ENCODE measurements at places on chromosomes 12 and 14. TPM values are rescaled to one million over a fixed set of nuclear protein-coding genes. Genes with fewer than 3 reads are reported as not detected.

The KRT75 gene
- total RNA-seq, result not detected

The TMEM30B gene
- 6.4 TPM for total RNA-seq

The NRL gene
- total RNA-seq, result 3.4 TPM

The TRMT61A gene
- total RNA-seq, result 12.3 TPM

The BCL11B gene
- total RNA-seq, result 187 TPM

The RILPL1 gene
- 2.8 TPM for total RNA-seq

The STAT6 gene
- 347 TPM for total RNA-seq

The TMPRSS12 gene
- total RNA-seq, result not detected

The MAP1LC3B2 gene
- 2.0 TPM for total RNA-seq

DNA sequence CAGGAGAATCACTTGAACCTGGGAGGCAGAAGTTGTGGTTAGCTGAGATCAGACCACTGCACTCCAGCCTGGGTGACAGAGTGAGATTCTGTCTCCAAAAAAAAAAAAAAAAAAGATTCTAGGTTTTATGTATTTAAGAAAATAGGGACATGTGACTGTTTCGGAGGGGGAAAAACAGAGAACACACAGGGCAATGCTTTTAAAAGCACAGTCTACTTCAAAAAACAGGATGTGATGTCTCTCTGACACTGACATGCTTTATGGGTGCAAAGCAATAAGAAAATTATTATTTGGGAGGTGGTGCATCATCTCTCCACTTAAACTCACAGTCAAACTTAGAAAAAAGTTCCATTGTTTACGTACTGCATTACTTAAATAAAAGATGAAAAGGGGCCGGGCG is 28.7 kb downstream of the CLIP1 start:
- peak overlapping the region; percentile 41 for H3K27ac ChIP-seq
- H3K27me3 ChIP-seq, result no peaks in the 10 kb centered on the region
- H3K4me3 ChIP-seq, result no peak overlapping the region
- H3K36me3 ChIP-seq, result no peaks in the 10 kb centered on the region

DNA sequence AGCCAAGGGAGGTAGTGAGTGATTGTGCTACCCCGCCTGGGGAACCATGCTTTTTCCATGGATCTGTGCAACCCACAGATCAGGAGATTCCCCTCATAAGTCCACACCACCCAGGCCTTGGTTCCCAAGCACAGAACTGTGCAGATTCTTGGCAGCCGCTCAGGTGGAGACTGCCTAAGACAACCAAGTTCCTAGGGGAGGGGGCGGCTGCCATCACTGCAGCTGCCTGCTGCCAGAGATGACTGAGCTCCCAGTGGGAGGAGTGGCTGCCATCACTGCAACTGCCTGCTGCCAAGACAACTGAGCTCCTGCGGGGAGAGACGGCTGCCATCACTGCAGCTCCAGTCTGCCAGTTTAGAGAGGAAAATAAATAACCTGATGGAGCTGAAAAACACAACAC is 138.3 kb upstream of the GARIN2 start:
- H3K27me3 ChIP-seq, result no peaks in the 10 kb centered on the region
- H3K4me3 ChIP-seq, result no peak overlapping the region
- H3K36me3 ChIP-seq, result no peaks in the 10 kb centered on the region
- no peak overlapping the region for H3K27ac ChIP-seq

DNA sequence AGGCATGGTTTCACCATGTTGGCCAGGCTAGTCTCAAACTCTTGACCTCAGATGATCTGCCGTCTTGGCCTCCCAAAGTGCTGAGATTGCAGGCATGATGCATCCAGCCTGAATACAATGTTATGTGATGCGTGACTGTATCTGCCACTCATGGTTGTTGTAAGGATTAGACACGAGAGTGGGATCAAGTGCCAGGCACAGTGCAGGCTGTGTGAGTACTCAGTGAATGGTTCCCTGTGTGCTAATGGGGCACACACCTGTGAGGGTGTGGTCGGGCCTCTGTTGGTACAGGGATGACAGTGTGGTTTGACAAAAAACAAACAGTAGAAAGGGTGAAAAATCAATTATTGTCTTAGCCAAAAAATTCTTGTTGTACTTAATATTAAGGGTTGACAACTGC is 61.8 kb downstream of the TECPR2 start:
- H3K4me1 ChIP-seq, result no peaks in the 10 kb centered on the region
- no peak overlapping the region for H3K4me3 ChIP-seq
- no peaks in the 10 kb centered on the region for H3K27me3 ChIP-seq
- no peak overlapping the region for H3K27ac ChIP-seq
- H3K36me3 ChIP-seq, result peaks cover 6% of the 10 kb centered on the region

DNA sequence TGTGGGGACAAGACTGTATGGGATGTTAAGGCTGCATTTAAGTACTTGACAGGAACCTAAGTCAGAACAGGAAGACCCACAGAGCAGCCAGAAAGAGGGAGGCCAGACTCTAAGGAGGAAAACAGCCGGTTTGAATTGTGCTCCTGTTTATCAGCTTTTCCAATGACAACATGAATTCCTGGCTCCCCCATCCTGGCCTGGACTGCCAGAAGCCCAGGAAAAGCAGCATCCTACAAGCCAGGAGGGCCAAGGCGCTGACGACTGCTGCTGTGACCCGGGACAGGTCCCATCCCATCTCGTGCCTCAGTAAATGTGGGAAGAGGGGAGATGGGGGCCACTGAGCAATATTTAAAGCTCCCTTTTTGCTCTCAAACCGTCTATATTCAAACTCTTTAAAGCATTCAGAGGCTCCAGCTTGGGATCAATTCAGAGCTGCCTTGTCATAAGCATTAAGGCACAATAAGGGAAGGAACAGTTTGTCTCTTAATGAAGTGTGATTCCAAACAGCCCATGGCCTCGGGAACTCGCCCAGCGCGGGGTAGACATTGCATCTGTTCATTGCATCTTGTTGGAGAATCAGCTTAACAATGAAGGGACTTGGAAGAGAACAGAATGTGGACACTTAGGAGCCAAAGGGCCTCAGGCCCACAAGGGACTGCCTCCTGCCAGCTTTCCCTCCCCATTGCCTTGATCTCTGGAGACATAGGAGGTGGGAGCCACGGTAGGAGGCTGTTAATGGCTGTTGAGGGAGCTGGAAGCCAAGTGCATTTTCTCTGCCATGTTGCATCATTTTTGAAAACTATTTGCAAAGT is 49.6 kb downstream of the CMKLR1 start:
- H3K4me1 ChIP-seq, result no peaks in the 10 kb centered on the region
- H3K4me3 ChIP-seq, result no peak overlapping the region
- H3K36me3 ChIP-seq, result no peaks in the 10 kb centered on the region
- no peak for DNase-seq
- H3K27ac ChIP-seq, result no peak overlapping the region

DNA sequence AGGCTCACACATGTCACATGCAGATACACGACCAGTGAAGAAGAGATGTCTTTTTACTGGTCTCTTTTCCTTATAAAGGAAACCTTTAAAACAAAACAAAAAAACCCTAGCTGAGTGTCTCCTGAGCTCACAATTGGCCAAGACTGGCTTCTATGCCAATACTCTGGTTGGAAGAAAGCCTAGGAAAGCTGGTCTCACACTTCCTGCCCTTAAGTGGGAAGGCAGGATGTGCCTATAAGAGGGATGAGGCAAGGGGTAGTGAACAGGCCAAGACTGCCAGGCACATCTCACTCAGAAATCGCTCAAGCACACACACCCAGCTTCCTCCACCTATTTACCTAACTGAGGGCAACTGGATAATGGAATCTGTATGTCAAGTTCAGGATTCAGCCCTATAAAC is 50.0 kb downstream of the SOCS2 start:
- no peak overlapping the region for H3K27ac ChIP-seq
- no peaks in the 10 kb centered on the region for H3K36me3 ChIP-seq
- no peak overlapping the region for H3K4me3 ChIP-seq
- no peak for DNase-seq

GRCh38 chr12:23722655-23723054 is 226.8 kb downstream of the SOX5 start:
- H3K4me1 ChIP-seq, result no peaks in the 10 kb centered on the region
- H3K36me3 ChIP-seq, result no peaks in the 10 kb centered on the region
- no peak overlapping the region for H3K4me3 ChIP-seq
- no peak overlapping the region for H3K27ac ChIP-seq
- DNase-seq, result no peak

- H3K4me3 ChIP-seq, result no peak overlapping the region
- no peak for DNase-seq
- no peaks in the 10 kb centered on the region for H3K4me1 ChIP-seq
- no peaks in the 10 kb centered on the region for H3K27me3 ChIP-seq
- no peak overlapping the region for H3K27ac ChIP-seq
- H3K36me3 ChIP-seq, result no peaks in the 10 kb centered on the region
Measured at GRCh38 chr12:99493197-99493596, 154.4 kb upstream of the GARIN6 start.

GRCh38 chr14:89032086-89032649 is 207.7 kb downstream of the TTC8 start:
- H3K36me3 ChIP-seq, result no peaks in the 10 kb centered on the region
- no peaks in the 10 kb centered on the region for H3K27me3 ChIP-seq
- H3K27ac ChIP-seq, result no peak overlapping the region
- DNase-seq, result no peak
- H3K4me1 ChIP-seq, result peaks cover 10% of the 10 kb centered on the region

DNA sequence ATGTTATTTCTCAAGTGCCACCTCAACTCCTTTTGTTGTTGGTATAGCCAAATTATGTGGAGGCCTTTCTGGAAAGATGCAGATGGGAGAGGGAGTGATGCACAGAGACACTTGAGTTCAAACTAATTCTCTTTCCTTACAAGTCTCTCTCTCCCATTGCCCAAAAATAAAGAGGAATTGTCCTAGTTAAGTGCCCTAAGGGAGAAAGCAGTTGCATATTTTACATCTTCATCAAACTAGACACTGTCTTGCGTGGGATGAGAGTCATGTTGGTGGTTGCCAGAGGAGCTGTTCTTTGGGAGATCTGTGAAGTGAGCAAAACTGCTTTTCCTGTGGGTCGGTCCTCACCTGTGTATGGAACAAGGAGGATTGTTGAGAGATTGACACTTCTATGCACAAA is 72.2 kb downstream of the EP400 start:
- no peak overlapping the region for H3K27ac ChIP-seq
- no peaks in the 10 kb centered on the region for H3K27me3 ChIP-seq
- H3K4me3 ChIP-seq, result no peak overlapping the region

- H3K36me3 ChIP-seq, result no peaks in the 10 kb centered on the region
- H3K4me3 ChIP-seq, result no peak overlapping the region
- H3K4me1 ChIP-seq, result no peaks in the 10 kb centered on the region
- H3K27ac ChIP-seq, result no peak overlapping the region
Measured at GRCh38 chr14:87813211-87813610, 179.8 kb downstream of the GALC start.

DNA sequence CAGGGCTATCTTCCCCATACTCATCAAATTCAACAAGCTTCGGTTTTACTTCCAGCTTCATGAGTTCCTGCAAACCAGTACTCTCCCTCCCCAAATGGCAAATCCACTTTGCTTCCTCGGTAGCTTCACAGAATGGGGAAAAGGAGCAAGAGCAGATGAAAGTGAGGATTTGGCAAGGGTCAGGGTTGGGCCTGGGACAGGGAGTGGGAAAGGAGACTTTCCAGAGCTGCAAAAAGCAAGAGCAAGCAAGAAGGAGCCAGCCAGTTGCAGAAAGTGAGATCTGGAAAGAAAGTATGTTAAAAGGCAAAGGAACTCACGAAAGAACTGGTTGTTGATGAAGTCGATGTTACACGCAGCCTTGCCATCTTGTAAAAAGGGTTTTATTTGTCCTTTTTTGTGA is 522.8 kb upstream of the TBX3 start:
- DNase-seq, result no peak
- H3K4me1 ChIP-seq, result no peaks in the 10 kb centered on the region
- no peak overlapping the region for H3K27ac ChIP-seq
- H3K4me3 ChIP-seq, result no peak overlapping the region

- no peaks in the 10 kb centered on the region for H3K36me3 ChIP-seq
- DNase-seq, result no peak
- H3K4me3 ChIP-seq, result no peak overlapping the region
- H3K27ac ChIP-seq, result no peak overlapping the region
Measured at GRCh38 chr12:131275824-131276223, 322.1 kb downstream of the ADGRD1 start.

DNA sequence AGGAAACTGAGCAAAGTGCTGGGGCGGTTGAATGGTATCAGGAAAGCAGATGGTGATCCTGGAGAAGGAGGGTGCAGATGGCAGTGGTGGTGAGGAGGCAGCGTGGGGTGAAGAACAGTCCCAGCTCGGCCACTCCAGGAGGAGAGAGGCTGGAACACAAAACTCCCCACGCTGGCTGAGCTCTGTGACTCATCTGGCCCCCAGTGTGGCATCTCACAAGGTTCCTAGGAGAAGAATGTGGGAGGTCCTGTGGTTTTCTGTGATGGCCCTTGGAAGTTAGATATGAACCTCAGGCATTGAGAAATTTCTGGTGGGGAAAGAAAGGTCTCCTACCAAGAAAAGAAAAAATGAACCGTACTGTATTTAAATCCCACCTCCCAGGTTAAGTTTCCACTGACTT is 8.0 kb upstream of the NRXN3 start:
- no peak for DNase-seq
- no peak overlapping the region for H3K4me3 ChIP-seq
- no peak overlapping the region for H3K27ac ChIP-seq
- H3K36me3 ChIP-seq, result no peaks in the 10 kb centered on the region

DNA sequence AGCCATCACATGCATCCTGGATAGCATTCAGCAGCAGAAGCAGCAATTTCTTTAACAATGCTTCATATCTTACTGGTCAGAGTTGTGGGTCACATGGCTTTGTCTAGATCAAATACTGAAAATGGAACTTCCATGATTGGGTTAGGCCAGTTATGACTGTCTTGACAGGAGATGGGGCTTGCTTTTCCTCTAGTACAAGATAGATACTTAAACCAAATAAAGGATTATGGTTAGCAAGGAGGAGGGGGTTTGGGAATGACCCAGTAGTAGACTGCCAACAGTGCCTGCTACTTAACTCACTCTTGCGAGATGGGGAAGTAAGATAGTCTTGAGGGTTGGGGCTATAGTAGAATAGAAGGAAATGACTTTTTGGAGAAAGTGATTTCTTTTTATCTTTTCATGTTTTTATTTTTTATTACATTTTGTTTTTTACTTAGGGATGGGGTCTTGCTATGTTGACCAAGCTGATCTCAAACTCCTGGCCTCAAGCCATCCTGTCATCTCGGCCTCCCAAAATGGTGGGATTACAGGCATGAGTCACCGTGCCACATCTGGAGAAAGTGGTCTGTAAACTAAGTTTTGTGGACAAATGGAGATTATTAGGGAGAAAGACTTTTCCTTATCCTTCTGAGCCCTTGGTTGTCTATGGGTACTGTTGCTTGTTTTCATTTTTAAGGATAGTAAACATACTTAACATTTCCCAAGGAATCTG is 37.6 kb downstream of the WNK1 start:
- peaks cover 34% of the 10 kb centered on the region for H3K4me1 ChIP-seq
- H3K4me3 ChIP-seq, result no peak overlapping the region
- no peak overlapping the region for H3K27ac ChIP-seq
- no peak for DNase-seq

- H3K4me3 ChIP-seq, result peak within 1 kb of the TSS; percentile 54
- H3K27me3 ChIP-seq, result no peaks in the 10 kb centered on the region
- peaks cover 9% of the 10 kb centered on the region for H3K4me1 ChIP-seq
- H3K27ac ChIP-seq, result no peak within 1 kb of the TSS
- peak; percentile 53 for DNase-seq
- H3K36me3 ChIP-seq, result no peaks in the 10 kb centered on the region
Measured at GRCh38 chr14:21525962-21526671, at the start of gene SALL2. TSS of gene SALL2 (minus strand) at chr14:21526346. CDS start at chr14:21526127, 219 bp downstream.

- peaks cover 15% of the 10 kb centered on the region for H3K27me3 ChIP-seq
- H3K27ac ChIP-seq, result no peak overlapping the region
- no peaks in the 10 kb centered on the region for H3K36me3 ChIP-seq
- no peaks in the 10 kb centered on the region for H3K4me1 ChIP-seq
- DNase-seq, result no peak
Measured at GRCh38 chr12:106179086-106179485, 40.3 kb upstream of the NUAK1 start.

All from T-cell (primary cell).